ENCODE measurements at places on chromosomes 1 and 21.

DNA sequence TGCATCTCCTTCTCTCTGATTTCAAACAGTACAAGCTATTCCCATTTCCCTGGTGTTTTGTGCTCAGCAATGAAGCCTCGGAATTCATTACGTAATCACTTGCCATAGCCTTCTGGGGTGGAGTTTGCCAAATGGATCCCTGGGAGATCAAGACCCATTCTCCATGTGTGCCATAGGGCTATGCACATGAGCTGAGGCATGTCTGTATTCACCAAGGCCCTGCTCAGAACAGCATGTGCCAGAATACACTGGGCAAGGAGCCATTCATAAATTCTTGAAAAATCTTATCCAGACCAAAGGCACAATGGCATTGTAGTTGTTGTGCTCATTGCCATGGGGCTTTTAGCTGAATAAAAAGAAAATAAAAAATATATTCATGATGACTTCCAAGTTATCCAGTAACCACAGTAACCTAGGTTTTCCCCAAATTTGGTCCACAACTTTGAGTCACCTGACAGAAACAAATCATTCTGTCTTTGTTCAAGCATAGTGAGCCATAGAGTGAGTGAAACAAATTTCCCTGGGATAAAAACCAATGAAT is 53.0 kb downstream of the CRB1 start:
- DNase-seq, result no peak

DNA sequence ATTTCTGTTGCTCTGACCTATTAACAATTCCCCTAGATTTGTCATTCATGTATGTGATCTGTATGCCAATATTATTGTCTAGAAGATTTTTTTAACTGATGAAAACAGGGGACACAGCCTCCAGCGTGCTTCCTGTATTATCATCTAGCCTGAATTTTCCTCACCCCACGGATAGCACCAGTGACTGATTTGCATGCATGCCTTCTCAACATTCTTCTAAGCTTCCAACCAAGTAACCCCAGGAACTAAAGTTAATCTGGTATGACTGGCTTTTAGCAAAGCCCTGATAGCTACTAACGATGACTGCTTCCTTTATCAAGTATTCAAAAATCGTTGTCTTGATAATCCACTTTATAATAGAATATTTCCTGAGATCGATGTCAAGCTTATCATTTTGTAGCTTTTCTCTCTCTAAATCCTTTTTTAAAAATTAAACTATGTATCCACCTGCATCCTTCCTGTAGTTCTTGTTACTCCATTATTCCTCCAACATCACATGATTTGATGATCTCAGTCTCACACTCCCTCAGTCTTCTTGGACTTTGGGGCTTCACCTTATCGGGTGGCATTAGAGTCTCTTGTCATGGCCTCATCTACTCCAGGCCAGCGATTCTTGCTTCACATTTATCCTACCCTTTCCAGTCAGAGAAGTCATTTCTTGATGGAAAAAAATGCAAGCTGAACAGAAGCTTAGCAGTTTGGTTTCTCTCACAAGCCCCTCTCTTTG is 19.0 kb downstream of the BCAR3 start:
- DNase-seq, result no peak

GRCh38 chr1:98797506-98797905 is 136.0 kb downstream of the SNX7 start:
- no peak for DNase-seq

DNA sequence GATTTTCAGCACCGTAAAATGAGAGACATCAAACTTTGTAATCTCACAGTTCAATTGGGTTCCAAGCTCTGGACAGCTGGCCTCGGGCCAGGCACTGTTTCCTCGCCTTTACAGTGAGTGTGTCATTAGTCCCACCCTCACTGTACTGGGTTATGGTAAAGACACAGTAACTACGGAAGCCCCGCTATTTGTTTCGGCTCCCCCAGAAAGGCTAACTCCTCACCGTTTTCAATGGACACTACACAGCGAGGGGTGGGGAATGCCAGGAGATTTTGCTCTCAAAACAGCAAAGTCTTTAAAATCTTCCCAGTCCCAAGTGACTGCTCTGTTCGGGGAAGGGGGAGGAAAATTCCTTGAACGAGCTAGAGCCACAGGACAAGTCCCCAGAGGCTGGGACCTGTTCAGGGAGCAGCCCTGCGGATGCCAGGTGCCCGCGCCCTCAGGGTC is 757 bp upstream of the SPSB1 start:
- no peak for DNase-seq

- DNase-seq, result no peak
Measured at GRCh38 chr1:229383961-229384360, 41.1 kb upstream of the CCSAP start.
